ENCODE measurements at places on chromosomes 2 and 18.

- no peak for DNase-seq
Measured at GRCh38 chr2:238259061-238260020, 19.5 kb upstream of the HES6 start.

- DNase-seq, result no peak
Measured at GRCh38 chr2:111946294-111947114, 48.1 kb downstream of the MERTK start.

- DNase-seq, result no peak
Measured at GRCh38 chr2:158253170-158253569, 151.5 kb downstream of the UPP2 start.

- no peak for DNase-seq
Measured at GRCh38 chr18:68693091-68693815, 21.7 kb downstream of the TMX3 start.

DNA sequence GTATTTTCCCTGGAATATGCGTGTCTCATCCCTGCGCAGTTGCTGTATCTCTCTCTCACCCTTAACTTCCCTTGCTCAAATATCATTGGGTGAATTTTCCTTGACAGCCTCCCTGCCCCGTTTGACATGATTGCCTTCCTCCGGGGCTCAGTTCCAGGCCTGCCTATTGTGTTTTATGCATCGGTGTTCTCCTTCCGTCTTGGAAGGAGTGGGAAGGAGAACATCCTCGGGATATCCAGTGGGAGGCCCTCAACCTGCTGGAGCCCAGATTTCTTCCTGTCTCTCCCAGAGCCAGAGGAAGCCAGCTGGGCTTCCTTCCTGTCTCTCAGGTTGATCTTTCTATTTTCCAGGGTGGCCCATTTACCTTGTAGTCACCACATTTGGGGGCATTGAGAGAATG, 434.7 kb upstream of the HS6ST1 start:
- no peak for DNase-seq

GRCh38 chr2:46534589-46534988, 55.2 kb downstream of the TMEM247 start:
- no peak for DNase-seq

DNA sequence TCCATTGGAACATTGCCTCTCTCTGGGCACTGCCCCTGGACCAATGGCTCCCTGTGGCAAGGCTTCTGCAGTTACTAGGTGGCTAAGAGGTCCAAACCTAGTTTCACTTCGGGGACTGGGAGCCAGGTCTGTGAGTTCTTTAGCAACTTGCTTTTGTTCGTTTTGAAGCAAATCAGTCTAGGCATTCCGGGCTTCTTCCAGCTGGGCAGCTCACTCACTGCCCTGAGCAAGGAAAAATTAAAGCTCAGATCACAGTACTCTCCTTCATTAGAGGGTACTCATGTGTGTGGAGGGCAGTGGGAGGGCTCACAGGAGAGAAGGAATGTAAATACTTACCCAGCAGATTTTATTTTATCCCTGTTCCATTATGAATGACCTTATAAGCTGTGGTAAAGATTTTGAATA, 80.3 kb downstream of the SPP2 start:
- DNase-seq, result no peak

- DNase-seq, result no peak
Measured at GRCh38 chr2:14677039-14677438, 44.5 kb downstream of the LRATD1 start.

- no peak for DNase-seq
Measured at GRCh38 chr2:190794790-190795189, 85.8 kb upstream of the GLS start.

- DNase-seq, result no peak
Measured at GRCh38 chr2:54617409-54617808, 106.1 kb upstream of the EML6 start.

- DNase-seq, result peak; percentile 39
Measured at GRCh38 chr2:196927376-196928225, 1.1 kb upstream of the PGAP1 start.

DNA sequence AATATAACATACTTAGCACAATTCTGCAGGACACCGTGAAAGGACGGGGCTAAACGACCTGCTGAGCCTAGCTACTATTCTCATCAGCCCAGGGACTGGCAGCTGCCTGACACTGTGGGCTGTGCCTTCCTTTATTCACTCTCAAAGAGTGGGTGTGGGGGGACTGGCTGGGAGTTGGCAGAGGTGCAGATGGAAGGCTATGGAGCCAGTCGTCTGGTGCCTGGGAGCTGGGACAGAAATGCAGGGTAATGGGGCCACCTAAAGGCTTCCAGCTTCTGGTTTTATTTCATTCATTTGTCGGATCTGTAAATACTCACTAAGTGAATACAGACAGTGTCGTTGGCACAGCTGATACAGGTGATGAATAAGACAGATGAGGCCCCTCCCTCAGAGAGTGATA, 56.0 kb upstream of the NFU1 start:
- DNase-seq, result no peak

DNA sequence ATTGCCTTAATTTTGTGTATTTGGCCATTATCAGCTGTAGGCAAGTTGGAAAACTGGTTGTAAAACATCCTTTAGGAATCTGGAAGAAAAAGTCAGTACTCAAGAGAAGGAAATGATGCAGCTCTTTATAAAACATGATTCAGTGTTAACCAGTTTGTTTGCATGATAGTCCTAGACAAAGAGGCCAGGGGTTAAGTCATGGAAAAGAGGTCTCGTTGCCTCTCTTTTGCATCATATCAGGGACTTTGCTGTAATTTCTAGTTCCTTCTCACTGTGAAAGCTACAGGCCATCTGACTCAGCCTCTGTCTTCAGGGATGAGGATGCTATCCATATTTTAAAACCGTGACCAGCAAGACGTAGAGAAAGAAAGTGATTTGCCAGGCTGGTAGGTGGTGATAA, 38.0 kb downstream of the NPAS2 start:
- no peak for DNase-seq

DNA sequence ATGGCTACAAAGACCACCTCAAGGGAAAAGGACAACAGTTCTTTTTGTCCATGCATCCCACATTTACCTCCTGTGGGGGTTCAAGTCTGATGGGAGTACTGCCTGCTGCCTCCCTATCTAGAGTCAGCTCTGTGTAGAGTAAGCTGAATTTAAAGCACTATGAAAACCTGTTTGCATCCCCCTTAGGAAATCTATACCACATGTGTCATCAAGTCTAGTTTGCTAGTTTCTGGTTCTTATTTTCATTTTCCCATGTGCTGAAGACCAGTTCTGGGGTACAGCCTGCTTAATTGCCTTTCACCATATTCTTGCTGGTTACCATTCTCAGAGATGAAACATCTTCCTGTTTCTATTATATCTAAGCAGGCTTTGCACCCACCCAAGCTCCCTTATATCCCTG, 470.3 kb downstream of the MBD2 start:
- no peak for DNase-seq

- DNase-seq, result no peak
Measured at GRCh38 chr2:95024960-95025405, 525 bp upstream of the MAL start.

DNA sequence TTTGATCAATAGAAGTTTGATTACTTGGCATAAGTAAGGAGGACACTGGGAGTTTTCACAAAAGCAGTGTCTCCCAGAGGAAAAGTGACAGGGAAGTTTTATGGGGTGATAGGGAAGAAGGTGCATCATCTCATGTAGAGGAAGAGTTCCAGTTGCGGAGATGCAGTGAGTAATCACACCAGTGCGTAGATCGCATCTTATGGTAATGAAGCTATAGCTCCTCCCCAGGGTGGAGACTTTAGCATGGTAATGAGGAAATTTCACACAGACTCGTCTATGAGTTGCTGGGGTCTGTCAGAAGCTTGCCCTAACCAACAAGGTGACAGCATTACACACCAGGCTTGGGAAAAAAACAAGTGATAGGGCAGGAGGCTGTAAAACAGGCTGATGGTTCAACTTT, 49.0 kb downstream of the KYNU start:
- DNase-seq, result no peak

DNA sequence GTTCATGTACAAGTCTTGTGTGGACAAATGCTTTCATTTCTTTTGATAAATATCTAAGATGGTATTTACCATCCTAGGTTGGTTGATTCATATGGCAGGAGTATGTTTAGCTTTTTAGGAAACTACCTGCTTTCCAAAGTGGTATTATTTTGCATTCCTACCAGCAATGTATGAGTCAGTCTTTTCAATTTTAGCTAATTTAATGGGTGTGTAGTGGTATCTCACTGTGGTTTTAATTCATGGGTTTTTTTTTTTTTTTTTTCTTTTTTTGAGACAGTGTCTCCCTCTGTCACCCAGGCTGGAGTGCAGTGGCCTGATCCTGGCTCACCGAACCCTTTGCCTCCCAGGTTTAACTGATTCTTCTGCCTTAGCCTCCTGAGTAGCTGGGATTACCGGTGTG, 4.2 kb downstream of the ZNF512 start:
- DNase-seq, result no peak

DNA sequence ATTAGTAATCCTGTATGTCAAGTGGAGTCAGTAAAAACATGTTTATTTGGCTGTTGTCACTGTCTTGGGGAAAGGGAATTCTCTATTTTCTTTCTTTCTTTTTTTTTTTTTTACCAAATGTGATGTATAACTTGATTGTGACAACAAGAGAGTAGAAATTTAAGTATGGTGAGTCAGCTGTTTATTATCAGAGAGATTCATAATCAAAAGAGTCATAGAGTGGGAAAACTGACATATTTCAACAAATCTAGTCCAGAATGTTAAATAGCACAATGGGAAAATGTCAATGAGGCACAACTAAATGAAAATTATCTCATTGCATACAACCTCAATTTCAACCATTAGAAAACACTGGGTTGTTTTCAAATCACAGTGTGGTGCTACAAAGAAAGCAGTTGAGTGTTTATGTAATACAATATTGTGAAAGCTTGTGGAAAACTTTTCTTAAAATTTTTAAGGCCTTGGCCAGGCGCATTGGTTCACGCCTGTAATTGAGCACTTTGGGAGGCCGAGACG, 111.9 kb upstream of the DTNA start:
- no peak for DNase-seq

GRCh38 chr2:45089554-45090261, 80.5 kb upstream of the SIX2 start:
- no peak for DNase-seq

DNA sequence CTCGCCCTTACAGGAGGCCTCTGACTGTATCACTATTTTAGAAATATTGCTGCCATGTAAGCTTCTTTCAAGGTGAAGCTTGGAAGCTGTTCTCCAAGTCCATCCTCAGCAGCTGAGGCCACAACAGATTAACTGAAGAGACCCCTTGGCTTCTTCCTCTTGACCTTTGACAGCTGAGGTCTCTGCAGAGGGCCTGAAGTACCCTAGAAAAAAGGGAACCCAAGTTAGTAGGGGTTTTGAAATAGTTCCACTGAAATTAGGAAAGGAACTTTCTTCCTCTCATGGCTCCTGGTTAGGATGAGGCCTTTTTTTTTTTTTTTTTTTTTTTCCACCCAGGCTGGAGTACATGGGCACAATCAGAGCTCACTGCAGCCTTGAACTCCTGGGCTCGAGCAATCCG, 15.5 kb upstream of the IHH start:
- DNase-seq, result no peak

DNA sequence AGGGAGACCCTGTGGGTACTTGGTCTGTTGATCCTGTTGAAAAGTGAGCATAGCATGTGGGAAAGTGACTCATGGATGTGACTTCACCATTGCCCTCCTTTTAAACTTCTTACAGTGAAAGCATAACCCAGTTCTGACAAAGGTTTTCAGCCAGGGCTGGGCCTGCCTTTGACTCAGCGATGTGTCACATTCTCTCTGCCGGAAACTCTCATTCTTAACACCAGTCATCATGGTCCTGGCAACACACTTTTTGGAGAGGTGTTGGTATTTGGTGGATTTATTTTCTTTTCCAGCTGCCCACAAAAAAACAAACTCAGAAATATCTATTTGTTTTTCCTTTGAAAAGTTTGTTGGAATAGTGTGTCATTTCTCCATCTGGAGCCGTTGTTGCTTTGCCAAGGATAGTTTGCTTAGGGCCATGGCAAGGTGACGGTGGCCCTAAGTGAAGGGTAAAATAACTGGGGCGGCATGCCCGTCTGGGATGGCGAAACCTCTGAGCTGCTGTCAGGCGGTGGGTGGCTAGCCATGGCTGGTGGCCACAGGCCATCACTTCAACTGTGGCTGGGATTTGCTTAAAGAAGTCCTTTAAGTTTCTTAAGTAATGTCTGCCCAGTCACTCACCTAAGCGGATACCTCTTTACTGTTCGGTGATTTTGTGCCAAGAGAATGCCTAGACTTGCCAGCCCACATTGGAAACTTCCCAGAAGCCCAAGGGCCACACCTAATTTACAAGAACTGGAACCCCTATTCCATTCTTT, 123.3 kb downstream of the LTBP1 start:
- DNase-seq, result no peak

- DNase-seq, result no peak
Measured at GRCh38 chr2:75667884-75668283, 21.3 kb downstream of the MRPL19 start.

GRCh38 chr2:136178941-136179601, 61.1 kb upstream of the CXCR4 start:
- no peak for DNase-seq

DNA sequence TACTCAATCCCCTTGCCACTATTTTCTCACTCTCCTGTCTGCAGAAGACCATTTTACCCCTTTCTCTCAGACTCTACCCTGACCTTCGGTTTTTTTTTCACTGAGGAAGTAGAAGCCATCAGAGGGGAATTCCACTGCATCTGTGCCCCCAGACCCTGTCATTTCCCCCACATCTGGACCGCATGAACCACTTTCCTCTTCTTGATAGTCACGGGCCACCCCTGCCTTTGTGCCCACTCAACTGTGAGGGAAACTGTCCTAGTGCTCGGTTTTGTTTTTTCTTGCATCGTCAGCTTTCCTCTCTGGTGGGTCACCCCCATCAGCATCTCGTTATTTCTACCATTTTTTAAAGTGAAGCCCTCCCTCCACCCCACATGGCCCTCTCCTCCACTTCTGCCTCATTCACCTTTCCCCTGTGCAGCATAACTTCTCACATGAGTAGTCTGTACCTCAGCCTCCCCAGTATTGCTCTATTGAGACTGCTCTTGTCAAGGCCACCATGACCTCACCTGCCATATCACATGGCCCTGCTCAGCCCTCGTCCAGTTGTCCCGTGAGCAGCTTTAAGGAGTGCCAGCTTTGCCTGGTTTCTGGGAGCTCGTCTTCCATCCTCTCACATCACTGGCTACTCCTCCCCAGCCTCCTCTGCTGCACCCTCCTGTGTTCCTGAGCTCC, 32.4 kb downstream of the TMEM87B start:
- DNase-seq, result no peak

GRCh38 chr2:33984131-33984530, 385.0 kb upstream of the FAM98A start:
- no peak for DNase-seq
